Hepatocyte (in vitro differentiated cells): ENCODE measurements at places on chromosomes 11 and 22. TPM values are rescaled to one million over a fixed set of nuclear protein-coding genes. Genes with fewer than 3 reads are reported as not detected.

The OR51M1 gene
- not detected in 2 replicates for polyA plus RNA-seq

The SULT4A1 gene
- polyA plus RNA-seq: 1.7 and 2.8 TPM in 2 replicates

The RAB39A gene
- not detected in 2 replicates for polyA plus RNA-seq

DNA sequence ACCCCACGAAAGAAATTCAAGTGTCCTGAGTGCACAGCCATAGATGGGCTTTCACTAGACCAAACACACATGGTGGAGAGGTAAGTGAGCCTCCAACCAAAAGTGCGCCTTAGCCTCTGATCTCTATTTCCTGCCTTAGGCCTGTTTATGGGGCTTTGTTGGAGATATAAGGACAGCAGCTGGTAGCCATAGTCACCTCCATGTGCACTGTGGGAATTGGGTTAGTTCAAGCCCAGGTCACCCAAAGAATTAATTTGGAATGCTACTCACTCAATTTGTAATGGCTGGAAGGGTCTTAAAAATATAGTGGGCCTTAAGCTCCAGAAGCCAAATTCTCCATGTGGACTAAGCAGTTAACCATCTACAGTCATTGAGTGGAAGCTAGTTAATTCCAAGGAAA is 73.6 kb downstream of the ALX4 start:
- DNase-seq: no peak

DNA sequence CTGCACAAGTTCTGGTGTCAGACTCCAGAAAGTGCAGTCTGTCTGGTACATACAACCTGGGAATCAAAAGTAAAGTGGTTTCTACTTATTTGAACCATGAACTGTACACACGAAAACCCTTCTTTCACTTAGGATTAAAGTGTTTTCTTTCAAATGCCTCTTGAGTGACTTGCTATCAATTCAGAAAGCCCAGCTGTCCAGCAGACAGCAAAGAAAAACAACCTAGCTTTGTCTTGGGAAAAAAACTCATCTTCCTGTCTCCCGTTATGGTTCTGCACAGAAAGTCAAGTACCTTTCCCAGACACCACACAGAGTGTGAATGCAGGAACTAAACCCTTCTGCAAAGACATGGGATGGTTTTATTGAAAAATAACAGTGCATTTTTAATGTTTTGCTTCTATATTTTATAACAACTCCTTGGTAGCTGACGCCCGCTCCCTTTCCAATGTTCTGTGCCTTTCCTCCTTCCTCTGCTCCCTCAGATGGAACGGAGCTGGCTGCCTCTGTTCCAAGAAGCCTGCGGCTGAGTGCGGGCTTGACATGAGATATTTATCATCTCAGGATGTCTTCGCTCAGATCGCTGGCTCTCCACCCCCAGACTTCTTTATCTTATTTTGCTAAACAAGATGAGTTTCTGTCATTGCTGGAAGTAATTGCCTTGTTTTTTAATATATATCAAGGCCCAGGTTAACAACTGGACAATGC is 322.3 kb upstream of the B3GAT1 start:
- DNase-seq: no peak

DNA sequence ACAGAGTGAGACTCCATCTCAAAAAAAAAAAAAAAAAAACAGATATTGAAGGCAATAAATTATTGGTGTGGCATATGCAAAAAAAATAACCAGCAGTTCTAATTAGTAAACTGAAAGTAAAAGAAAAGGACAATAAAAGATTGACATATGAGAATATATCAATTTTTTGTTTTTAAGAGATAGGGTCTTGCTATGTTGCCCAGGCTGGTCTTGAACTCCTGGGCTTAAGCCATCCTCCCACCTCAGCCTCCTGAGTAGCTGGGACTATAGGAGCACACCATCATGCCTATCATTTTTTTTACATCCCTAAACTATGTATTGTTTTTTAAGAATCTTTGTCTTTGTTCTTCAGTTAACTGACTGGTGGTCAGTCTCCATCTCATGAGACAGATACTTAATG is 31.5 kb downstream of the PACSIN2 start:
- no peak for DNase-seq

GRCh38 chr11:36574486-36574885 is 6.7 kb downstream of the RAG1 start:
- no peak for DNase-seq

The ALG12 gene
- 62.6 and 69.6 TPM in 2 replicates for polyA plus RNA-seq

DNA sequence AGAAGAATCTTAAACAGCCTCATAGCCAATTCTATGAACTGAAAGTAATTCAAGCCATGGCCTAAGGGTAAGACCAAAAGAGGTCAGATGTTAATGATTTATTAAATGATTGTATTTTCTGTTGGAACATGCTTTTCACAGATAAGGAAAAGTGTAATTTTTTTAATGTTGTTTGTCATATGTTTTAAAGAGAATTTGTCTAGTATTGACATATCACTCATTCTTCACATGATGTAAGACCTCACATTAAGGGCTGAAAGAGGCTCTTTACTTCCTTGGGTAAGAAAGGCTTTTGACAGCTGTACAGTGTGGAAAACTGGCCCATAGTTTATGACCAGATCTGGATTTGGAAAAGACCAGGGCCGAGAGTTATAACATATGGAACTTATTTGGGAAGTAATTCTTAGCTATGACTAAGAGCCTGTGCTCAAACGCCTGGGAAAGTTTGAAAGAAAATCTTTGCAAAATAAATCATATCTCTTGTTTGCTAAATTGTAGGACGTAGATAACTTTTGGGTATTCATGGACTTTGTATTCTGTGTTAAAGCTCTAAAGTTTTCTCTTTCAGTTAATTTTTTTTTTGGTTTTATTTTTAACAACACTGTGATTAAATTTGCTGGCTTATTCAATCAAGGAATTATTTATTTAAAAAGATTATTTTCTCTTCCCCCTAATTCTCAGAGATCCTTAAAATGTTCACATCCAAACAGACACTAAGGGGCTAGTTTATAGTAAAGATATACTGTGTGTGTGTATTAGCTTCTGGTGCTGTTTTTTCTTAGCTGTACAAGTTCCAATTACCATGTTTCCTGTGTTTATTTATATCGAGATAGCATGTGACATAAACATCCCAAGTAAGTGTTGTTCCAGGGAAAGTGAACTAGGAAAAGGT is 162.2 kb downstream of the ARHGAP42 start:
- DNase-seq: peak; percentile 49

- DNase-seq: no peak
These were observed 115.9 kb upstream of the TBCEL start for GRCh38 chr11:120907971-120908370.

DNA sequence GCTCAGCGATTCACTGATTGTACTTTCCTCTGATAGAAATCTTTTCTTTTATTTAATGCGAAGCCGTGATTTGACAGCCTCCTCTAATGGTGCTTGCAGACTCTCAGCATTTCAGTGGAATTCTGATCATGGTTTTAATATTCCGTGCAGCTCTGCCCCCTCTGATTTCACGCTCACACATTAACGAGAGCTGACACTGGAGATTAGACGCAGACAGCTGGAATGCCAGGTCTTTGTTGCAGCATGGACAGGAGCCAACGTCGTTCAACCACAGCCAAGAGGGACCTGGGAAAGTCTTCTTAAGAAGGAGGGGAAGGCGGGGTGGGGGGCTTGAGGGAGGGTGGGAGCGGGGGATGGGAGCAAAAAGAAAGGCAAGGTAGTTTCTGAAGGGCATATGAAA is 186.4 kb downstream of the BLID start:
- DNase-seq: peak; percentile 45
